ENCODE measurements at places on chromosomes 2 and 18.

DNA sequence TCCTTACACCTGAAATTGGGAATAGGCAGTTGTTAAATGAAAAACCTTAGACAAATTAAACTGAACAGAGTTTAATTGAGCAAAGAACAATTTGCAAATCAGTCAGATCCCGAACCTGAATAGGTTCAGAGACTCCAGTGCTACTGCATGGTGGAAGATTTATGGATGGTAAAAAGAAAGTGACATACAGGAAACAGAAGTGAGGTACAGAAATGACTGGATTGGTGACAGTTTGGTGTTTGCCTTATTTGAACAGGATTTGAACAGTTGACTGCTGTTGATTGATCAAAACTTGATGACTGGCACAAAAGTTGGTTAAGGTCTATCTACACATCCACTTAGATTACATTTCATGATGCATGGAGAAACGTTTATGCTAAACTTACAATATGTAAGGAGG, 248.8 kb downstream of the HNMT start:
- DNase-seq: no peak

DNA sequence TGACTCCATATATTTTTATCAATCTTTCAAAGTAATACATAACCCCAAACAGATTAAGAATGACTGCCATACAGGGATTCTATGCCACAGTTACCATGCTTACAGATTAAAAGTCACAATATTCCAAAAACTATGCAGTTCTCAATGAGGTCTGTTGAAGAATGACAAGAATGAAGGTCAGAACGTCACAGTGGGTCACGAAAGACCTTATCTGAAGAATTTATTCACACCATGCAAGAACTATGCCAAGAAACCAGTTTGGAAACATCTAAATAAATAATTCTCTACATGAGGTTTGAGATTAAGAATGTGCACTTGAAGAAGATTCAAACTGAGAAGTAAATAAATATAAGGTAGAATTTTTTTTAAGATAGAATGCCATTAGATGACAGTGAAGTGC, 253.3 kb downstream of the EXOC6B start:
- DNase-seq: peak; percentile 50

DNA sequence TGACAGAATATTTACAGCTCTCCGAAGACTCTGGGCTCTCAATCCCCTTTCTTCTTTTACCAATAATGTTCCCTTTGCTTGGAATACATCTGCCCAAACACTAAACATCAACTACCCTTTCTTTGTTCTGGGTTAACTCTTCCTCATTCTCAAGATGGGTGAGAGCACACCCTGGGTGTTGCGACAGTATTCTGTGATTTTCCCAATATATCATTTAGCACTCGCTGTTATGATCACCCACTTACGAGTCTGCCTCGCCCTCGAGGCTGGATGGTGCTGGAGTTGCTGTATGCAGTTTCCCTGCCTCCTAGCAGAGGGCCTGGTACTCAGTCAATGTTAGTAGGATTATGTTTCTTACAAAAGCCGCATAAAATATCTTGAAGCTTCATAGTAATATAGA, 93.2 kb downstream of the SOCS6 start:
- no peak for DNase-seq

- no peak for DNase-seq
Observed at GRCh38 chr18:57635003-57635822, 13.6 kb upstream of the NARS1 start.

GRCh38 chr18:46893360-46893759, 23.9 kb downstream of the PIAS2 start:
- no peak for DNase-seq

DNA sequence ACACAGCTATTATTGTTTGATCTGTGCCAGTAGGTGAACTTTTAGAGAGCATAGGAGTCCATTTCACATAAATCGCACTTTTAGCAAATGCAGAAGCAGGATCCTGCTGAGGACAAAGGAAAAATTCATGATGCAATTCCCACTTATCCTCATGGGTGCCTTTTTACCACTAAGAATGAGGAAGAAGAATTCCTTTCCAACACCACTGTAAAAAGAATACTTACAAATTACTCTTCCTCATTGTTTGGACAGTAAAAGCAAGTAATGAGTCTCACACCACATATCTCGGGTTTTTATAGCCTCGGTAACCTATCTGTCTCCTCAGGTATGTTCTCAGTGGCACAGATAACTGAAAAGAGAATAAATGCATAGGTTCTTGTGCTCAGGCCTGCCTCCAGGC, 238.5 kb downstream of the MTX2 start:
- peak; percentile 1 for DNase-seq

Measured in T47D (cell line).